ENCODE measurements at places on chromosomes 6 and 20.

DNA sequence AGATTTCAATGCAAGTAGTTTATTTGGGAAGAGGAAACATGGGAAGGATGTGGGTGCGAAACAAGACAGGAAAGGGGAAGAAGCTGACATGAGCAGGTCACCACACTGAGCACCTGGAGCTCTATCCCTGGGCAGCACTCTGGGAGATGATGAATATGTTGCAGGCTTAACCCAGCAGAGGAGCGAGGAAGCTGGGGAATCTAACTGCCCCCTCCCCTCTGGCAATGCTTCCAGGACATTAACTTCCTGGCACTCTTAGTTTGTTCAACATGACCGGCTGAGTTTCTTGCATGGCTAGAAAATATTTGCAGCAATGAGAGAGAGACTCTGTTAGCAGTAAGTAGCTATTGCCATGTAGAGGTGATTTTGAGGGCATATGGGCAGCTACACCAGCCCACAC, 4.9 kb upstream of the ADA start:
- no peak for DNase-seq

DNA sequence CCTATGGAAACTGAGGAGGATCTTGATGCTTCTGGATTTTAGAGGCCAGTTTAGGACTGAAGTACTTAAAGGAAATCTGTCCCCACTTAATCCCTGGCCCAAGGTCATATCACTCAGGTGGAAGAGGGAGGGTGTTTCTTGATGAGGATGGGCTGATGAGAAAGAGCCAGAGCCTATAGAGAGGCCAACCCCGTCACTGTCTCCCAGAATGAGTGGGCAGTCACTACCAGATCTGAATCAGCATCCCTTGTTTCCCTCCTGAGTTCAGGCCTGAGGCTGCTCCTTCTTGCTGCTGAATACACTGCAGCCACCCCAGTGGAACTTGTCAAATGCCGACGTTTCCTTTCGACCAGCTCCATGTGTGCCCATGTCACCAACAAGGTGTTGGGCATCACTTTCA, 14.8 kb downstream of the ARMC12 start:
- no peak for DNase-seq

GRCh38 chr6:21219856-21220255, 373.7 kb upstream of the SOX4 start:
- no peak for DNase-seq

GRCh38 chr6:16476861-16477260, 238.5 kb downstream of the GMPR start:
- DNase-seq, result no peak

DNA sequence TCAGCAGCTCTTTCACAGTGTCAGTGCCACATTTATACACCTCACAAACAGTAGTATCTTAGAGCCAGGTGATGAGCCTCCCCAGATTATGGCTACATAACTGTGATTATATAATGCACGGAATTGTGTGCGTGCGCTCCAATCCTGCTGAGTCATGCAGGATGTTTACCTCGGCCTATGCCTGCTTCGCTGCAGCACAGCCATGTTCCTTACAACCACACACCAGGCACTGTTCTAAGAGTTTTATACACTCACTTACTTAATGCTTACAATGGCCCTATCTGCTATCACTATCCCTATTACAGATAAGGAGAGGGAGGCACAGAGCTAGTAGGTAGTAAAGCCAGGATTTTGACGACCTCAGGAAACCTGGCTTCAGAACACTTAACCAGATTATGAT, 7.3 kb downstream of the ZKSCAN3 start:
- DNase-seq, result no peak

DNA sequence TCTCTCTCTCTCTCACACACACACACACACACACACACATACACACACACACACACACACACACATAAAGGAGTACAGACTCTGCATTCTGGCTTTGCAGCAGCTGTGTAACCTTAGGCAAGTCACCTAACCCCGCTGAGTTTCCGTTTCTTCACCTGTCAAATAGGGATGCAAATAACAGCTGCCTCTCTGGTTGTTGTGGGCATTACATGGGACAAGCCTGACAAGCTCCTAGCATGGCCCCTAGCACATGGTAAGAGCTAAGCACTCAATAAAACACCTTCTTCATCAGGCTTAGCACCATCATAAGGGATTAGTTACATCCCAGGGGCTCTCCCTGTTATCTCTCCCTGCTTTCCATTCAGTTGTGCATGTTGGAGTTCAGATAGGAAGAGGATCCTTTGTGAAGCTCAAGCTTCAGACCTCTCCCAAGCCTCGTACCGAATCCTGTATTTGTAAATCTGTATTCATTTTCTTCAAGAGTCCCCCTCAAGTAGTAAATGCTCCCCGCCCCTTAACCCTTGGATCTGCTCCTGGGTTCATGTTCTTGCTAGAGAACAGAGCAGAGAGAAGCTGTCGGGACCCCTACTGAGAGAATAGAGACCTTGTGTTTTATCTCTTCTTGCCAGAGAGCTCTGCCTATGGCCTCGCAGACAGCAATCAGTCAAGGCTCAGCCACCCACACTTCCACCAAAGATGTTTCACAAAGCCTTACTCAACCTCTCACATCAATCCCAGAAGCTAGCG, 2.2 kb downstream of the SLC13A3 start:
- no peak for DNase-seq

DNA sequence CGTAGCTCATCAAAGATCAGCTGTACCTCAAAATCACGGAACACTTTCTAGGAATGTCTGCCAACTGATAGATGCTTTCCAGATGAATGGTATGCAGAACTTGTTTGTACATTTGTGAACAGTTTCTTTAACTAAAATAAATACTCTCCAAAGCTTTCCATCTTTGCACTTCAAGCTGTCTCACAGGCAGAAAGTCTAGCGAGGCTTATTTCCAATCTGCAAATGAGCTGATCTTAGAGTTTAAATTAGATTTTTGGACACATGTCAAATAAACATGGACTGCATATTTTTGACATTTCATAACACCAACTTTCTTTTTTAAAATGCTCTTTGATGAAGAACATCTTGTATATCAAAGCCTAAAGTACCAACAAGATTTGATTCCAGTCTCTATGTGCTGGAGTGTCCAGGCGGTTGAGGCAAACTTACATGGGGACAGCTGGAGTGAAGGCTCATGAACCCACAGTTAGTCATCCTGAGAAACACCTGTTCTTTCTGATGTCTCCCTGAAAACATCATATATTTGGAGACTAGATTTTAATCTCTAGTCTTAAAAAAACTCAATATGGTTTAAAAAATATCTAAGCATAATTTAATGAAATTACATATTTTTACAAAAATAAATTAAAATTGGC, 268.6 kb upstream of the AGPAT4 start:
- no peak for DNase-seq

- DNase-seq, result no peak
Measured at GRCh38 chr6:145848541-145848940, 33.9 kb upstream of the FBXO30 start.

DNA sequence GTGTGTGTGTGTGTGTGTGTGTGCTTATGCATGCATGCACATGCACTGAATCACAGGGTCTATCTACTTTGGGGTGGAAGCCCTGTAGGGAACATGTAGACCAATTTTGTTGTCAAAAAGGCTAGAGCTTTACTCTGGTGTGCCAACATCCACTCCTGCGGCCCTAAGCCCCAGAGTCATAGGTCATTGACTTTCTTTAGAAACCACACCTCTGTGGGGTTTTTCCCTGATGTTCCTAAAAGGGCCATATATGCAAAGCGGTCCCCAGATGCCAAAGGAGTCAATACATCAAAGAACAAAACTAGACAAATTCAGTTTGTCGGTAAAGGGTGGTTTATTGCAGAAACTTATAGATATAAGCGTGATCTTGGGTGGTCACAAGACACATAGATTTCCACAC, 29.8 kb upstream of the SLC2A12 start:
- DNase-seq, result no peak

DNA sequence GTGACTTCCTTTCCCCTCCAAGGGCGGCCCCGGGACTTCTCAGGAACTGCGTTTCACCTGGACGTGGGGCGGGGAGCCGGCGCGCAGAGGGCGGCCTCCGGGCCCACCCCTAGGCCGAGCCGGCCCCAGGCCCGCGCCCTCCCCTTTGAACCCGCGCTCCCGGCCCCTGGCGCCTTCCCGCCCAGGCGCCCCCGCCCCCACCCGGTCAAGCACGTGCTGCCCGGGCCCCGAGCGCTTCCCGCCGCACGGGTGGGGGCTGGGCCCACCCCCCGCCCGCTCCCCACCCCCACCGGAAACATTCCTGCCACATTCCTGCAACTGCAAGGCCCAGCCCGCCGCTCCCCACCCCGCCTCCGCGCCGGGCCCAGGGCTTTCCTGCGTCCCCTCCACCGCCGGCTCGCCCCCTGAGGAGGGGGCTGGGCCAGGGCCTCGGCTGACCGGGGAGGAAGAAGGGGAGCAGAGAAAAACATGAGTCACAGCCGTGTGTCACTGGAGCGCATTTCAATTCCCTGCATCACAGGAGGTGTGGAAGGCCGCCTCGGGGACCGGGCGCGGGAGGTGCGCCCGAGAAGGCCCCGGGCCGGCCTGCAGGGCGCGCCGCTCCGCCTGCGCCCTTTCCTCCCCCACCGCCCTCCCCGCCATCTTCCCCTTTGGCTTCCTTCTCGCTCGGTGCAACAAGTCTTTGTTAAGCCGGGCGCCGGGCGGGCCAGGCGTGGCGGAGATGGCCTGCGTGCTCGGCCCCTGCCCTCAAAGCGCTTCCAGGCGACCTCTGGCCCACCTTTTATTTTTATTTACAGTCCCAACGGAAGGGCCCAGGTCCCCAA, 1.2 kb upstream of the HMGA1 start:
- DNase-seq, result peak; percentile 40

DNA sequence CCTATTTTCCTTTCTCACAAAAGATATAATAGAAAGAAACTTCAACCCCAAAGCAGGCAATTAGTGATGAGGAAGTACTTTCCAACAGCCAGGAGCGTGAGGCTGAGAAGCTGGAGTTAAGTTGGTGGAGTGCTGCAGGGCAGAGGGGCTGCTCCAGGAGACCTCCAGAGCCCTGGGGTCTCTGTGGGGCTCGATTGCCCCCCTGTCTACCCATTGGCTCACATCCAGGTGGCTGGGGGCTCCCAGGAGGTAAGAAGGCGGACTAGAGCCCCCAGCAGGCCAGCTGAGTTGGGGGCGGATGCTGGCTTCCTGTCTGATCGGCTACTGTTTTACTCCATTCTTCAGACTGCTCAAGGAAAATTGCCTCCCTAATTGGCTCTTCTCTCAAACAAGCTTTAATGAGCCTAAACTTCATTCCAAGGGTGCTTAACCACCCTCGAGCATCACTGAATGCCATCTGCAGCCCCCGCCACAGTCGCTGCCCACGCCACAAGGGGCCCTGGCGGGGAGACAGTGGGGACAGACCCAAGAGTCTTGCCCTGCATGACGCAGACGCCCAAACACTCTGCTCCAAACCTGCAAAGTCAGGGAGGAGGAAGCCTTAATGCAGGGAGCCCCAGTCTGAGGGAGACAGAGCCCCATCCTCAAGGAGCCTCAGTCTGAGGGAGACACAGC, 78.6 kb downstream of the MDGA1 start:
- DNase-seq, result no peak

- DNase-seq, result no peak
Measured at GRCh38 chr6:148069256-148069655, 273.4 kb upstream of the SASH1 start.

GRCh38 chr20:63031251-63032014, 24.7 kb upstream of the BHLHE23 start:
- no peak for DNase-seq

DNA sequence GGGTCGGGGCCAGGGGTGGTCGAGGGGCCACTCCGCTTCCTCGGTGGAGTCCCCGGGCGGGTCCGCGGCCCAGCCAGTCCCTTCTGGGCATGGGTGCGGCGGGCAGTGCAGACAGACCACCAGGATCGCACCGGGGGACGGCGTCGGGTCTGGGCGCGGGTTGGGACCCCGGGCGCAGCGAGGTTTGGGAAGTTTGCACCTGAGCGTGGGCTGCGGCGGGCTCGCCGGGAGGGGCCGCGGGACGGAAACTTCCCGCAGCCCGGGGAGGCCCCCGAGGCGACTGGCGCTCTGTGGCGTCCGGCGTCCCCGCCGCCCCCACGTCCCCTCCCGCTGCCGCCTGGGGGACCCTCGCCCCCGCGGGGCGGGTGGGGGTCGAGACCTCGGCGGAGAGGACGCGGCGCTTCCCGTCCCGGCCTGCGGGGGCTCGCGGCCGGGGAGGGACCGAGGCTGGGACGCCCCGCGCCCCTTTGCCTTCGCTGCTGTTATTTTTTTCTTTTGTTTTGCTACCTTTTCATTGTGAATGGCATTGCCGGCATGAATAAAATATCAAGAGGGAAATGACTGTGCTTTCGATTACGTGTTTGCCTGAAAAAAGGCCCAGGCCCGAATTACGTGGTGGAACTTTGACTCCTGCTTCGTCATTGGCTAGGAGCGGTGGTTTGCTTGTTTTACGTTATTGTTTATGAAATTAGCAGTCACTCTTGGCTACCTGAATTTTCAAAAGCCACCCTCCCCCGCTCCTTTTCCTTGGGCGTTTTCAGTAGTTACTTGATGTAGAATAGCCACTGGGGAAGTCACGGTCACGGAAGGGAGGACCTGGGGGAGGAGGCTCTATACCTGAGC, 703 bp downstream of the SNX9 start:
- DNase-seq, result peak; percentile 21

GRCh38 chr6:157223511-157223910, 99.8 kb downstream of the TMEM242 start:
- DNase-seq, result no peak

GRCh38 chr6:147003186-147003585, 201.0 kb upstream of the STXBP5 start:
- no peak for DNase-seq

- no peak for DNase-seq
Measured at GRCh38 chr6:85752602-85753001, 109.9 kb upstream of the SYNCRIP start.

- peak; percentile 2 for DNase-seq
Measured at GRCh38 chr6:145814035-145814500, 527 bp downstream of the FBXO30 start.

DNA sequence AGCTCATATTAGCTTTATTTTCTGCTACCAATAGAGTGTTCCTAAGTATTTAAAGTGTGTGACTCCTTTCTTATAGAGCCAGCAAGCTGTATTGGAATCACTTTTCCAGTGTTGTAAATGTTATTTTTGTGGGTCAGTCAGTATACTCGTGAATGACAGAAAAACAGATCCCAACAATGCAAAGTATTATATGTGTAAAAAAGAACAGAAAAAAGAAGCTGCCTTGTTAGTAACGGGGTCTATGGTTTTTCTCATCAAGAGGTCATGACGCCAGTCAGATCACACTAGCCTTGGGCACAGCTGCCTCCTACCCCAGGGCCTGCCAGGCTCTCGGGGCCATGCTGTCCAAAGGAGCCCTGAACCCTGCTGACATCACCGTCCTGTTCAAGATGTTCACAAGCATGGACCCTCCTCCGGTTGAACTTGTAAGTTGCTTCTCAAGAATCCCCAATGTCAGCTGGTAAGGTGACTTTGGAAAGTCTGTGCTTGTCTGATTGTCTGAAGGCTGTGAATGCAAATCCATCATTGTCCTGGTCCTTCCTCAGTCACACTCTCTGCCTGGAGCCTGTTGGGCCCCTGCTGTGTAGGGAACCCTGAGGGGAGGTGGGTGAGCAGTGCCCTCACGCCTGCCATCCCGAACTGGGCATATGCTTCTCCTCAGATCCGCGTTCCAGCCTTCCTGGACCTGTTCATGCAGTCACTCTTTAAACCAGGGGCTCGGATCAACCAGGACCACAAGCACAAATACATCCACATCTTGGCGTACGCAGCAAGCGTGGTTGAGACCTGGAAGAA, 9.8 kb downstream of the NELFCD start:
- DNase-seq, result no peak

Data from H54 (cell line).